ENCODE measurements at places on chromosomes 1 and 21.

DNA sequence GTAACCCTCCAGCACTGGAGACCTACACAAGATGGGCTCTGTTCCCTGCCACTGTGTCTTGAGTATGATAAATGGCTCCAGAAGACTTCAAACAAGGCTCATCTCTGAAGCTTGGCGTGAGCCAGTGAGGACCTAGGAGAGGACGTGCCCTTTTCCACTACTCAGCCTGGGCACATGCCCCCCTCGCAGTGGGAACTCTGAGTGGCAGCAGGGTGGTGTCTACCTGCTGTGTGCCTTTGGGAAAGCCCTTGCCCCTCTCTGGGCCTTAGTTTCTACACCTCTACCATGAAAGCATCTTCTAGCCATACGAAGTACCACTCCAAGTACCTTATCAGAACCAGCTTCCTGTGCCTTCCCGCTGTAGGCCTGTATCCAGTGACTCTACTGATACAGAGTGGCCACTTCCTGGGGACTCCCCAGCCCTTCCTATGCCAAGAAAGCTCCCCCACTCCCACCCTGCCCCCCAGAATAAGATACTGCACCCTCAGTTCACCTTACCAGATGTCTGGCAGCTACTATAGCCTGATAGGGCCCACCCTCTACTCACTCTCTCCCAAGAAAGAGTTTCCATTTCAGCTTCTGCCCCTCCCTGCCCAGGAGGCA, 3.1 kb upstream of the MOB3C start:
- no peak for DNase-seq

DNA sequence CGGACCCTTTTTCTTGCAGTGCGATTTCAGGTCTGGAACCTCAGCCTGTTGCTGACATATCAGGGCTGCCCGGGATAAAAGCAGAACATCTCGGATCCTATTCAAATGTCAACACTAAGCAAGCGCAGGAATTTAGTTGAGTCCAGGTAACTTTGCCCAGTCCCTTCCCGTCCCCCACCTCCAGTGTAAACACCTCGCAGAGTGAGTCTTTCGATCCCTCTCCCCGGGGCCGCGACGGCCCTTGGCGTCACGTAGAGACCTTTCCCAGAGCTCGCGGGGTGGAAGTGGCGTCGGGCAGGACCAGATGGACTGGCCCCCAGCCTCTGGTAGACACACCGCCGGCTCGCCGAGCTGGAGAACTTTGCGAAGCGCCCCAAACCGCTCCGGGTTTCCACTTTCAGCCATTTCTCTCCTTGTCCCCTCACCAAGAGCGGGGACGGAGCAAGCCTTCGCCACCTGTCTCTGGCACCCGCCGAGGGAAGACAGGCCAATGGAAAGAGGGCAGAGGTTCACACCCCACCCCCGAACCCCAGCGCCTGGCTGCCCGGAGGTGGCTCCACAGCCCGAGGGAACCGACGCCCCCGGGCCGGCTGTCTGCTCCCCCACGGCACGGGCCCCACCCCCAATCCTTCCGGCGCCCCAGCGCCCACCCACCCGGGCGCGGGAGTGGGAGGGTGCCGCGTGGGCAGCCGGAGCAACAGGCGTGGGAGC, 570 bp downstream of the KCND3 start:
- DNase-seq, result no peak

- no peak for DNase-seq
Measured at GRCh38 chr1:214186103-214186824, 94.7 kb upstream of the SMYD2 start.

GRCh38 chr1:207059881-207060280, 6.8 kb downstream of the PFKFB2 start:
- DNase-seq, result no peak

GRCh38 chr1:95640746-95641145, 406.7 kb downstream of the RWDD3 start:
- DNase-seq, result peak; percentile 84

DNA sequence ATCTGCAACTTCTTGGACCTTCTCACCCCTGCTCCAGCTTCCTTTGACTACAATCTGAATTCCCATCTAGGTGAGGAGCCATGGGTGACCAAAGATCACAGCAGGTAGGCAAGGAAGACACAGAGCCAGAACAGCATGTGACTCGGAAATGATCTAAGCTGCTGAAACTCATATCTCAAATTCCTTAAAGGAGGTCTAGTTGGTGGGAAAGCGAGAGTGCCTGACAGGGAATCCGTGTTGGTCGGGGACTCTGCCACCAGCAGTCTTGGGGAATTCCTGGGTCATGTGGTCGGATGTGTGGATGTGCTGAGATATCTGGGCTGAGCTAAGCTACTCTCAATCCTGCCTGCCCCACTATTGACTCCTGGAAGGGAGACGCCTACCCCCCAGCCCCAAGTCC, 3.2 kb upstream of the NUAK2 start:
- no peak for DNase-seq

DNA sequence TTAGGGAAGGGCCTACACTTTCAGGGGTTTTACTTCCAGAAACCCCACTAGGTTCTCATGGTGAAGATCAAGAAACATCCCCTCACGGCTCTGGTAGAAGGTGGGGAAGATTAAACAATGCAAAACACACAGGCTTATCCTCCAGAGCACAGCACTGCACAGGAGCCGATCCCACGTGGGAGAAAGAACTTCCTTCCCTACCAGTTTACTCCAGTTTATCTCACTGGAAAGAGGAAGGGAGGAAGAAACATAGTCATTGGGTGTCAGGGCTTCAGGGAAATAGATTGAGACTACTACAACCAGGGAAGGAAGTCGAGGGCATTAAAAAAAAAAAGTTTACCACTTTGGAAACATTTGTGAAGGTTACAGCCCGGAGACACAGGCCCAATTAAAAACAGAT, 164.4 kb downstream of the NTPCR start:
- DNase-seq, result no peak

- DNase-seq, result peak; percentile 74
Measured at GRCh38 chr1:223129229-223129901, 13.7 kb downstream of the TLR5 start.

DNA sequence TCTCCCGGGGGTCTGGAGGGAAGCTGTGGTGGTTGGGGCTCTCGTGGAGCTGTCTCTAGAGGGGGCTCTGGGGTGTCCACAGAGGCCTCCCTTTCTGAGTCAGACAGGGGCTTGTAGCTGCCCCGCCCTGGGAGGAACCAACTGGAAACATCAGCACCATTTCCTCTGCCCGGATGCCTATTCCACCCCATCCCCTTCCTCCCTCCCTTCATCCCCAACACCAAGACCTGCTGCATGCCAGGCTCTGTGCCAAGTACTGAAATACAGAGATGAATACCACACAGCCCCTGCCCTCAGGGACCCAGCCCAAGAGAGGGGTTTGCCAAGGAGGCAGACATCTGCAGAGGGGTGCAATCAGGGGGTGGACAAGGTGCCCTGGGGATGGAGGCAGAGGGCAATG, 125.6 kb upstream of the ADAR start:
- no peak for DNase-seq

DNA sequence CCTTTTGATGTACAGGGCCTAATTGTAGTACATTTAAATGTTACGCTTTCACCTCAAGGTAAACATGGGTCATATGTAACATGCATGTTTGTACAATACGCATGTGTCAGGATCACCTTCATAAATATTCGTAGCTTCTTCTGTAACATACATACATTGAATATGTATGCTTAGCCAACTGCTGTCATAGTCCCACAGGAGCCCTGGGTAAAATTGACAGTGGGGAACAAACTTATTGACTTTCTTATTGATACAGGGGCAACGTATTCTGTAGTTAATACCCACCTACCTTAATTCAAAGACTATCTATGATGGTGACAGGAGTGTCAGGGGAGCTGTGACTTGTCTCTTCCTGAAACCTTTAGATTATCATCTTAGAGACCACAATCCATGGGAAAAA, 3.7 kb upstream of the REN start:
- DNase-seq, result no peak

- no peak for DNase-seq
Measured at GRCh38 chr1:228058949-228059633, 23.4 kb upstream of the ARF1 start.

DNA sequence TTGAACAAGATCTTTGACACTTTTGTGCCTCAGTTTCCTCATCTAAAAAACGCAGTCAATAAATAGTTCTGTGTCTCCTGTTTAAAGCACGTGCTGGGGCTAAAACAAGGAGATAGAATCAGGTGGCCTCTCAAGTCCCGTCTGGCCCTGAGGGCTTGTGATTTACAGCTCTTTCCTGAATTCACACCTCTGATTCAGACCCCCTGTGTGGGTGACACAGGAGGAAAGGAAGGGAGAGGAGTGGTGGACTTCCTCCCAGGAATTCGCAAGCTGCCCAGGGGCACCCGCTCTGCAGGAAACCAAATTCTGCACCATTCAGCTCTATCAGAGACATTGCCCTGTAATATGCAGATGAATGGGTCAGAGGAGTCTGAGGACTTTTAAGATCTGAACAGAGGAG, 5.2 kb upstream of the PRR9 start:
- DNase-seq, result no peak

DNA sequence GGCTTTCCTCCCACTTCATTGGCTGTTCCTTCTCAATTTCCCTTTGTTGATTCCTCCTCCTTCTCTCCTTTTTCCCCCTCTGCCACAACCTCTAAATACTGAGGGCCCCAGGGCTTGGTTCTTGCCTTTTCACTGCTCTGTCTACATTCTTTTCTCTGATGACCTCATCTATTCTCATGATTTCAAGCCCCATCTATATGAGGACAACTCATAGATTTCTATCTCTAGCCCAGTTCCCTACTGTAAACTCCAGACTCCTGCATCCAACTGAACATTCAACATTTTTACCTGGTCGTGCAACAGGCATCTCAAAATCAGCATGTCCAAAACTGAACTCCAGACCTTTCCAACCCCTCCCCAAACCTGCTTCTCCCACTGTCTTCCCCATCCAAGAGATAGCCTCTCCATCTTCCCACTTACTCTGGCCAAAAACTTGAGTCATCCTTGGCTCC, 11.5 kb upstream of the SLC9A1 start:
- no peak for DNase-seq

DNA sequence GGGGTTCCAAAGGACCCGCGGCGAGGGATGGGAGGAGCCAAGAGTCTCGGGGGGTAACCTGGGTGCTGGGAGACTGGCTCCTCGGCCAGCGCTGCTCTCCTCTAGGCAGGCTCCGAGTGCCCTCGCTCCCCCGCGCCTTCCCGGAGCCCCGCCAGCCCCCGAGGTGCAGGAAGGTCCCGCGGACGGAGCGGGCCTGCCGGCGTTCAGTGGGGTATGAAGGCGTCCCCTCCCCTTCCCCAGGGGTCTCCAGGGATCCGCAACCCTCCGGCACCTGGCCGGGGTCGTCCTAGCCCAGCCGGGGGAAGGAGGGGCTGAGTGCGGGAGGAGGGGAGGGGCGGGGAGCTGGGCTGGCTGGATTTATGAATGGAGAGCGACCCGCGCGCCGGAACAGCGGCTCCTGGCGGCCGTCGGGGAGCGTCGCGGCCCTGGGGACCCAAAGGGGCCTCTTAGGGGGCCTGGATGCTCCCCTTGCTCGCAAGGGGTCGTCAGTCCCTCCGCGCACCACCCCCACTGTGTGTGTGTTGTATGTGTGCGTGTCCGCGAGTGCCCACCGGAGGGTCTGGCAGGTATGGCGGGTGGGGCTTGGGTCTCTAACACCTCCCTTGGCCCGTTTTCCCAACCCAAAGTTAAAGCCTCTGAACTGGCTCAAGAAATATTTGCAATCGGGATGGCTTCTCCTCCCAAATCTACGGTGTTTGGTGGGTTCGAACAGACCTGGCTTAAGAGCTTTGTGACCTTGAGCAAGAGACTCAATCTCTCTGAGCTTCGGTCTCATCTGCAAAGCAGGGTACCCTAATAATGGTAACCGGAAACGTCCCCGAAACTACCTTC, 642 bp downstream of the HCRTR1 start:
- no peak for DNase-seq

All from mucosa of gallbladder (tissue), 1 donor.